ENCODE measurements at places on chromosomes 5 and 9.

DNA sequence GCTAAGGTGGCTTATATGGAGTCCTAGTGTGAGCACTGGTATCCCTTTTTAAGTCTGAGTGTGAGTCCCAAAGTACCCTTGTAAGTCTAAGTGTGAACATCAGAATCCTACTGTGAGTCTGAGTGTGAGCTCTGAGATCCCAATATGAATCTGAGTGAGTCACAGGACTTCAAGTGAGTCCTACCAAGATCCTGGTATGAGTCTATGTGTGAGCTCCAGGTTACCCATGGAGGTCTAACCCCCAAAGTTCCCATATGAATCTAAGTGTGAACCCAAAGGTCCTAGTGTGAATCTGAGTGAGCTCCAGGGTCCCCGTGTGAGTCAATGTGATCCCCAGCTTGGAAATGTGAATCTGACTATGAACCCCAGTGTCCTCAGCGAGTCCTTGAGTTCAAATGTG lies 2.3 kb downstream of the CNTFR start:
- DNase-seq, result no peak

DNA sequence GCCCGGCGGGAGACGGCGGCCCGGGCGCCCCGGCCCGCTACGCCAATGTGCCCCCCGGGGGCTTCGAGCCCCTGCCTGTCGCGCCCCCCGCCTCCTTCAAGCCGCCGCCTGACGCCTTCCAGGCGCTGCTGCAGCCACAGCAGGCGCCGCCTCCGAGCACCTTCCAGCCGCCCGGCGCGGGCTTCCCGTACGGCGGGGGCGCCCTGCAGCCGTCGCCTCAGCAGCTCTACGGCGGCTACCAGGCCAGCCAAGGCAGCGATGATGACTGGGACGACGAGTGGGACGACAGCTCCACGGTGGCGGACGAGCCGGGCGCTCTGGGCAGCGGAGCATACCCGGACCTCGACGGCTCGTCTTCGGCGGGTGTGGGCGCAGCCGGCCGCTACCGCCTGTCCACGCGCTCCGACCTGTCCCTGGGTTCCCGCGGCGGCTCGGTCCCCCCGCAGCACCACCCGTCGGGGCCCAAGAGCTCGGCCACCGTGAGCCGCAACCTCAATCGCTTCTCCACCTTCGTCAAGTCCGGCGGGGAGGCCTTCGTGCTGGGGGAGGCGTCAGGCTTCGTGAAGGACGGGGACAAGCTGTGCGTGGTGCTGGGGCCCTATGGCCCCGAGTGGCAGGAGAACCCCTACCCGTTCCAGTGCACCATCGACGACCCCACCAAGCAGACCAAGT lies 723 bp downstream of the SNX18 start:
- peak; percentile 74 for DNase-seq

GRCh38 chr5:132294728-132295504 lies 722 bp downstream of the SLC22A4 start:
- peak; percentile 65 for DNase-seq

GRCh38 chr5:171771856-171772255 lies 13.8 kb upstream of the SMIM23 start:
- DNase-seq, result no peak

DNA sequence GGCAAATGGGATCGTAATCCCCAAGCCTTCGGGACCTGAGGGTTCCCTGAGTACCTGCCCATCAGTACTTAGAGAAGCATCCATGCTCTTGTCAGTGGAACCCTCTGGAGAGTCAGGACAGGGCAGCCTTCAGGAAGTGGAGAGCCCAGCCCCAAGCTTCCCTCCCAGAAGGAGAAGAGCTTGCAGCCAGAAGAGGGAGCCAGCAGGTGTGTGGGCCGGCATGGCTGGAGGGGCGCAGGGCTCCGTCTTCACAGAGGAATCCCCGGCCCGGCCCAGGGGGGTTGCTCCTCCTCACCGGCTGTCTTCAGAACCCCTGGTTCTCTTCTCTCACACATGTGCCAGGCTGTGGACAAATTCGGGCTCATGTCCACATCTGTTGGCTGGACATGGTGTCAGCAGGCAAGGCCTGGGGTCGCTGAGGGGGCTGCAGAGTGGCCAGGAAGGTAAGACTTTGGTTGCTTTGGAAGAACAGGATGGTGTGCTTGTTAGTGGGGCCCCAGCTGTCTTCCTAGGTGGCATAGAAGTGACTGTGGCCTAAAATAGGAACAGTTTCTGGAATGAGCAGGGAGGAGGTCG lies 58.9 kb upstream of the RXRA start:
- DNase-seq, result no peak

DNA sequence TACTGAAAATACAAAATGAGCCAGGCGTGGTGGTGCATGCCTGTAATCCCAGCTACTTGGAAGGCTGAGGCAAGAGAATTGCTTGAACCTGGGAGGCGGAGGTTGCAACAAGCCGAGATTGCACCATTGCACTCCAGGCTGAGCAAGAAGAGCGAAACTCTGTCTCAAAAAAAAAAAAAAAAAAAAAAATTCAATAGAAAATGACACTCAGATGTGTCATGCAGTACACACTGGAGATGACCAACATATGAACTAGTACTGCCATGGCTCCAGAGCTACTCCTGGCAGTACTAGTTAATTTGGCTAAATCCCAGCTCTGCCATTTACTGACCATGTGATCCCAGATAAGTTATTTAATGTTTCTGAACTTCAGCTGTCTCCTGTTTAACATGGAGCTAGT lies 7.3 kb downstream of the ATOX1 start:
- DNase-seq, result no peak

GRCh38 chr5:2164586-2164985 lies 281.9 kb upstream of the IRX4 start:
- no peak for DNase-seq

GRCh38 chr5:150052956-150053712 lies 33.2 kb downstream of the CSF1R start:
- no peak for DNase-seq

DNA sequence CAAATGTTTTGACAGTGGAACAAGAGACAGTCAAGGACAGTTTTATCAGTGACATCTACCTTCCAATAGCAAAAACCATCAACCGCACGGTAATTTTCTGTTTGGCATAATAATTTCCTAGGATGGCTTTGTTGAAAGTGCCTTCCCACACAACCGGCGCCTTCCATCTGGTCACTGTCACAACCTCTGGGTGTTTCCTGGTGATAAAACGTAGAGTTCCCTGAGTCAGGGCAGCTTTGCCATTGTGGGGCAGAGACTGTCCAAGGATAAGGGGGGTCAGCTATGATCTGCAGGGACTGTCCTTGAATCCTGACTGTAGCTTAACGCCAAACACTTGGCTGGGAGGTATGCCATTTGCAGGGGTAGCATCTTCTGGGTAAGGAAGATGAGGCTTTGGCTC lies 47.6 kb downstream of the GGTA1 start:
- DNase-seq, result no peak

- DNase-seq, result no peak
These were observed 97.2 kb downstream of the INVS start for GRCh38 chr9:100196215-100196614.

DNA sequence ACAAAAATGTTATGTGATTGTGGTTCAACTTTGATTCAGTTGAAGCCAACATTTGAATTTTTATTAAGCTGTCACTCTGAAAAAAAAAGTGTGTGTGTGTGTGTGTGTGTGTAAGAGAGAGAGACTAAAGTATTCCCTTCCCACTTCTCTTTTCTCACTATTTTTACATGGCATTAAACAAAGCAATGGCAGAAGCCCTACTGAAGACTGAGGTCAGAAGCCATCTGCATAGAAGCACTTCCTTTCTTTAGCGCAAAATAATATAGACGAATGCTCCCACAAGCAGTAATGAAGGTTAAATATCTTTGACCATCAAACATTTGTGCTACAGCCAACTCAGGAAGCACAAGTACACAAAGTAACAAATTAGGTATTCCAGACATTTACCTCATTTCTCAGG lies 540.5 kb downstream of the KCTD16 start:
- DNase-seq, result no peak

- DNase-seq, result no peak
These were observed 191.7 kb downstream of the AOPEP start for GRCh38 chr9:94918038-94918753.

DNA sequence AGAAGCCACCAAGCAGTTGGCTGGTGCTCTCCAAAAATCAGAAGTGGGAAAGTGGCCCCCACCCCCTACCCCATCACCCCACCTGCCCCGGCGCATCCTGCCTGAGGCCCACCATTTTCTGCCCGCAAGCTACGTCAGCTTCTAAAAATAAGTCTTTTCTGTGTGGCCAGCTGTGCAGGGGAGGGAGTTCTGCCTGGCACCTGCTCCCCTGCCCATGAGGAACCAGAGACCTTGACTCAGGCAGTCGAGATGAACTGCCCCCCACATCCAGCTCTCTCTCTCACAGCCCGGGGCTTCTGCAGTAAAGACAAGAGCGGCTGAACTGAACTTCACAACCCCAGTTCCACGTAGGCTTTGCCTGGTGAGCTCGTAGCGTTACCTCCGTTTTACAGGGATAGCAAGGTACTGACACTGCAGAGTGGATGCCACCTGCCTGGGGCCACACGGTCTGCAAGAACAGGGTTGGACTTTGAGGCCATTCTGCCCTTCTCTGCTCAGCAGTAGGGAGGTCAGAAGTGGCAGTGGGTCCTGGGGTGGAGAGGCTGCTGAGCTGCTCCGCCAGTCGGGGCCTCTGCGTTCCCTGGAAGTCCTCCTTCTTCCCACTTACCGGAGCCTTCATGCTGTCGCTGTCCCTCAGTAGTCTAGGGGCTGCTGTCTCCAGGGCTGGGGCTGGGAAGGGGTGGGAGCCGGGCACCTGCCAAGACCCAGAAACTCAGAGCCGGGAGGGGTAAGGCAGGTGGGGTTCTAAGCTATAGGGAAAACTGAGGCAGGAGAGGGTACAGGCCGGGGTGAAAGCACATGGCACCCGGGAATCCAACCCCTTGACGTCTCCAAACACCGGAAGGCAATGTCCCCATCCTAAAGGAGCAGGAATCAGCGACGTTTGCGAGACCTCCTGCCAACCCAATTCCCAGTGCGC lies 781 bp downstream of the ST6GALNAC4 start:
- peak; percentile 67 for DNase-seq

- DNase-seq, result no peak
These were observed 303.2 kb downstream of the ZSWIM6 start for GRCh38 chr5:61635271-61635670.

GRCh38 chr5:116445311-116445710 lies 129.3 kb downstream of the SEMA6A start:
- no peak for DNase-seq

GRCh38 chr9:69785757-69786156 lies 25.9 kb upstream of the PTAR1 start:
- DNase-seq, result no peak

GRCh38 chr5:156934450-156935211 lies 28.4 kb downstream of the TIMD4 start:
- DNase-seq, result peak; percentile 80

DNA sequence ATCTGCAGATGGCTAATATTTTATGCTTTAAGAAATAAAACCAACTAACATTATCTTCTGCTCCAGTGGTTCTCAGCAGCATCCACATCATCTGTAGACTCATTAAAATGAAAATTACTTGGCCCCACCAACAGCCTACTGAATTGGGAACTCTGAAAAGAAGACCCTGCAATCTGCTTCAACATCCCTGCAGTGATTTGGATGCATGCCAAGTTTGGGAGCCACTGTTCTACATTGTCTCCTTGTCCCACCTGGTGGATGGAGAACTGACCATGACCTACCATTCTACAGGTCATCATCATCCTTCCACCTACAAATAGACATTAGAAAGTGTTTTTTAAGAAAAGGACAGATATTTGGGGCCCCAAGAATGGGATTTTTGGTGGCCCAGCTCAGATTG lies 71.1 kb downstream of the ACER2 start:
- peak; percentile 15 for DNase-seq
